NCI-H446 (cell line): ENCODE measurements at places on chromosomes 12 and 14.

DNA sequence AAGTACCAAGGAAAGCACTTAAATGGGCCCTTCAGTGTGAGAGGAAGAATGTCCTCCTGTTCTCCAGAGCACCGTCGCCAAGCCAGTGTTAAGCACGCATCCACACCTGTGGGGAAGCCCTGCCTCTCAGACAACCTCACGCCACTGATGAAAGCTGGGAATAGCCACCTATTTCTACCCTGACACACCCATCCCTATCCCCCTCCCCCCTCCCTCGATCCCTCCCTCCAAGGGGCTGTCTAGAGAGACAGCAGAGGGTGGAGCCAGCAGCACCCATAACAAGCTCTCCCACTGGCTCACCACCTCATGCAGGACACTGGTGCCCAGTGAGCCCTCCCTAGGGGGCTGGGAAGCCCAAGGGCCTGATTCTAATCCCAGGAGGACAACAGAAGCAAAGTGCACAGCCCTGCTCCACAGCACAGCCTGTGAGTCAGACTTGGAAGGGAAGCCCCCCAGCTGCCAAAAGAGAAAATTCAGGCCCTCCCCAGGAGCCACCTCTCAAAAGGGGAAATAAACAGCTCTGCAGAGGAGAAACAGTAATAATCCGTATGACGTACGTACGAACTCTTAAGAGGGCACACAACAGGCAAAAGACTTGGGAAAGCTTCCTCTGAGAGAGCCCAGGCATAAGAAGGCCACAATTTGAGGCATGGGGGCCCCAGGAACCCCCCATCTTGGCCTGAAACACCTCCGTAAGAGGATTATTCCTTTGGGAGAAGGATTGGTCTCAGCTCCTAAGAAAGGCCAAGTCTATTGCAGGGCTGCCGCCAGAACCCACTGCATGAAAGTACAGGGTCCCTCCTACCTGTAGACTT lies 7.8 kb downstream of the PITPNM2 start:
- DNase-seq = no peak

GRCh38 chr14:67526676-67527459 lies 6.2 kb upstream of the PLEKHH1 start:
- DNase-seq = peak; percentile 49

GRCh38 chr14:74324931-74325361 lies 22.2 kb upstream of the ABCD4 start:
- peak; percentile 44 for DNase-seq

DNA sequence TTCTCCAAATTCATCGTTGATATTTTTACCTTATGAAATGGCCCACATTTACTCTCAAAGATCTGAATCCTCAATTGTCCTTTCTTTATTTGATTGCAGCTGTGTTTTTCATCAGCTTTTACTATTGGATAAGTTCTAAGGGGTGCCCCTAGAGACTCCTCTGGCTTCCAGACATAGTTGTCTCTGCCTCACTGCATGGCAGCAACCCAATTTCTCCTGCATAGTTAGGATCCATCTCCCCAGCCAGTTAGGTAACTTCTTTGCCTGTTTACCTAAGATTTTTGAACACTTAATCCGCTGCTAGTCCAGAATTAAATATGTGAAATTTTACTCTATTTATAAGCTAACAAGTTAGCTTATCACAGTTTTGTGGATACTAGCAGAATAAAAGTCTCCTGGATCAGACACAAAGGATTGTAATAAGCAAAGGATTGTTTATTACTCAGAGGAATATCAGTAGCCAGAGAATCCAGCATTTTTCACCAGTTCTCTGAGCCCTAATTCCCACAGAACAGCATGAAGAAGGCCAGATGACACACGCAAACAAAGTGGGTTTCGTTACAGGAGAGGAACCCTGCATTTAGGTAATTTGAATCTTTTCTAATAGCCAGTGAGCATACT lies 101.1 kb downstream of the BBS10 start:
- DNase-seq = peak; percentile 29

GRCh38 chr14:105325716-105326567 lies 11.4 kb downstream of the PACS2 start:
- no peak for DNase-seq

GRCh38 chr14:67529947-67530935 lies 2.8 kb upstream of the PLEKHH1 start:
- no peak for DNase-seq

- DNase-seq = no peak
Observed at GRCh38 chr14:39094515-39094914, 8.5 kb downstream of the SEC23A start.

GRCh38 chr12:103422328-103422727 lies 73.4 kb downstream of the C12orf42 start:
- DNase-seq = no peak

DNA sequence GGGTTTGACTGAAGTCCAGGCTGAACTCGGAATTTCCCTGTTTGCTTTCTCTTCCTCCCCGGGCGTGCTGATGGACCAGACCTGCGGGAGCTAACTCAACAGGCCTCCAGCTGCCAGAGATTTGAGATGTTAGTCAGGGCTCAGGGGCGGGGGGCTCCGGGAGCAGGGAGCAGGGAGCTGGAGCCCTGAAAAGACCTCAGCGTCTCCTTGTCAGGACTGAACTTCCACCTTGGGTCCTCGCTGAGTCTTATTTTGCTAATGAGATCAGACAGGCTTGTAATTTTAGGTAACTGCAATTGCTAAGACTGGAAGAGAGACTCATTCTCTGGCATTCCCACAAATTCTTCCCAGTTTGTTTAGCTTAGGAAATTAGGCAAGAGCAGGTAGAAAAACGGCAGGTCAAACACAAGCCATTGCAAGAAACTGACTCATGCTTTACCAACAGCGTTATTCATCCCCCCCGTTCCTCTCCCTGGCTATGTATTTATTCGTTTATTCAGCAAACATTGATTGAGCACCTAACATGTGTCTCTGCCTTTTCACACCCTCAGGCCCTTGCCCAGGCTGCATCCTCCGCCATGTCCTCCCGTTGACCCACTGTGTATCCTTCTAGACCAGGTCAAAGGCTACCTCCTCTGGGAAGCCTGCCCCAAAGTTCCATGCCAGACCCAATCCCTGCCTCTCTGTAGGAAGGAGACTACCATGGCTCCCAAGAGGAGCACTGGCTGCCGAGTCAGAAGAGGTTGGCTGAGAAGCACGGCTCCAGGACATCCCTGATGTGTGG lies 80.4 kb upstream of the DIO3 start:
- DNase-seq = no peak

DNA sequence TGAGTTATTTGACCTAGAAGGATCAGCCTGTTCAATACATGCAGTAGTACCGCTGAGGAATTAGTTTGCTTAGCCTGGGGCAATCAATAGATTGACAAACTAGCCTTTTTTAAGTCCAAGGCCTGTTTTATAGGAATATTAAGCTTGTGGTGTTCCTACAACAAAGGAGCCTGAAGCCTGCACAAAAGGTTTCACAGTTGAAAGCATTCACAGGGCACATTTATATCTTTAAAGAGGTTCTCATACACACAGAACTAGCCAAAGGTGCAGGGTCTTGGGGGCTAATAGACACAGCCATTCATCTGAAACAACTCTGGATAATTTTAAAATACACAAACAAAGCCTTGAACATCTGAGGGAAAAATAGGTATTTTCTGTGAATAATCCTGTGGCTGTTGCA lies 160.3 kb downstream of the RPS29 start:
- DNase-seq = no peak

DNA sequence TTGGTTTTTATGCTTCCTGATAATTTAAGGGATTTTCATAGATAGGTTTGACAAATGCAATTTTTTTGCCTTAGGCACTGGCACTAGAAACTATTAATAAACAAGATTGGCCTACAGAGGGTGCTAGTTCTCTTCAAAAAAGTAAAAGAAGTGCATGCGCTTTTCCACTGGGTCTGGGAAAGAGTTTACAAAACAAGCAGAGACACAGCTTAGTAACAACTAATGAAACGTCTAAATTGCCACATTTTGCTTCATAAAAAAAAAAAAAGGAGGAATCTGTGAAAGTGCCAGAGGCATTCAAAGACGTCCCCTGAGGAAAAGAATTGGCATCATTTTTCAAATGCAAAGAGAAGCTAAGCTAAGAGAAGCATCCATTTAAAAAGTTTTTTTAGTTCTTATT lies 58.3 kb upstream of the EEA1 start:
- peak; percentile 80 for DNase-seq

DNA sequence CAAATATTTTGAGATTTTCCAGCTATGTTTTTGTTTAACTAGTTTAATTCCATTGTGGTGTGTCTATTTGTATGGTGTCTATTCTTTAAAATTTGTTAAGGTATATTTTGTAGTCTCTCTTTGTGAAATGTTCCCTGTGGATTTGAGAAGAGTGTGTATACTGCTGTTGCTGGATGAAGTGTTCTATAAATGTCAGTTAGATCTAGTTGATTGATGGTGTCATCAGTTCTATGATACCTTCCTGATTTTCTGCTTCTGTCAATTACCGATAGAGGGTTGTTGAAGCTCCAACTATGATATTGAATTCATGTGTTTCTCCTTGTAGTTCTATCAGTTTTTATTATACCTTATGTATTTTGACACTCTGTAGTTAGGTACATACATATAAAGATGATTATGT lies 53.1 kb downstream of the FUT8 start:
- no peak for DNase-seq

DNA sequence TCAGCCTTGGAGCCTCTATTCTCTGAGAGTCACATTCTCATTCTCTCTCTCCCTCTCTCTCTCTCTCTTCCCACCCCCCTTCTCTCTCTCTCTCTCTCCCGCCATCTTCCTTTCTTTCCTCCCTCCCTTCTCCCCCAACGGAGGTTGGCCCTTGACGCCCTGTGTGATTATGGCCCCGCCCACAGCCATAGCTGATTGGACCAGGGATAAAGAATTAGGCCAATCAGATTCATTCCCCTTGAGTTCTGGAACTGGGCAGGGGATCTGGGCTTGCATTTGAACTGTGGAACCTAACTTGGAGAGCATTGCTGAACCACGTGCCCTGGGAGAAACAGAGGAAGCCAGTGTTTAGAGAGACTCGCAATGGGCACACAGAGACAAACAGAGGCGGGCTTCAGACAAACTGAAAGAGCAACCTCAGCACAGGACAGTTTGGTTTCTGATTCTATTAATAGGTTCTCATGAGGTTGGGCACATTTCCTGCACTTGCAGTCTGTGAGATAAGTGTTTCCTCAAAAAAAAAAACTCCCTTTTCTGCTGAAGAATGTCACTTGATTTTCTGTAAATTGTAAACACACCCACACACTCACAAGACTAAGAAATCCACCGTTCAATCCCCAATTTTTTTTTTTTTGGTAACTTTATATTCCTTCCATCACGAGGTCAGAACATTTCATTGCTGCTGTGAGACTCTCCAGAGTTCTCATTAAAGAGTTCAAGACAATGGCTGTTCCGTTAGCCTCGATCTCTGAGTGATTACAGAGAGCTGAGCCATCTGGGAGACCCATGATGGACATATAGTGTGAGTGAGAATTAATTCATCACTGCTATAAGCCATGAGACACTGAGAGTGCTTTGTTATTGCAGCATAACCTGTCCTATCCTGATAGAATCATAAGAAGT lies 3.5 kb upstream of the P2RX7 start:
- DNase-seq = peak; percentile 16

- DNase-seq = no peak
Observed at GRCh38 chr14:62645649-62646048, 399.6 kb downstream of the KCNH5 start.

GRCh38 chr14:103428723-103429556 lies 43.7 kb downstream of the MARK3 start:
- no peak for DNase-seq

DNA sequence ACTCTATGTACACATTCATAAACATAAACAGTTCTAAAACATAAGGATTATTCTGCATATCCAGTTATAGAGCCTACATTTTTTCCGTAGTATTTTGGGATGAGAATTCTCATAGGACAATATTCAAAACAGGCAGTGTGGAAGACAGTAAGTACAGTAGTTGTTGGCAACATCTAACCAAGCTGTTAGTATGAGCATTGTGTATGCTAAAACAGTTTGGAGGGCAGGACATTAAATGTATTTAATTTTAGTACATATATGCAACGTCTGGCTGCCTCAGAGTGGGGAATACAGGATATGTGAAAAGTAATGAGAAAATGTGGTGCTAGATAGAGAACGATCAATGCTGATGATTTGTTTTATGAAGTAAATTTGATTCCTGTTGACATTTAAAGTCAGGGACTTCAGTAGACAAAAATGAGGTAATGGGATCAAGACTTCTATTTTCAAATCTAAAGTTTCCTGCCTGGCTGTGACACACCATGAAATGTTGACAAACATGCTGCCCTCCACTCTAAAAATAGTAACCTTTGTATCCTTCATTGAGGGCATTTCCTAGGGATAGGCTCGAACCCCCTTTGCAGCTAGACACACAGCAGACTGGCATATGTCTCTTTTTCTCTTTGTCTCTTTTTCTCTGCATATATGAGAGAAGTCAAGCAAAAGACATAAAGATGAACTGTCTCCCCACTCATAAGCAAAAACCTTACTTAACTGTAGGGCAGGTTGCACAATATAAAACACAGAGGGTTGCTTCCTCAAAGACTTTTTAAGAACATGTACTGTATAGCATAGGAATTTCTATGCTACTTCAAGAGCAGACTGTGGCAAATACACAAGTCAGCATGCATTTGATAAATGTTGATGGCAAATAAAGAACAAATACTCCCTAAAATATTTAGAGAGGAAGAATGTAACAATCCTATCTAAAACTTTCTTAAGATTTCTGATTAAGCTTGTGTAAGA lies 75.5 kb upstream of the GTF2A1 start:
- DNase-seq = no peak

DNA sequence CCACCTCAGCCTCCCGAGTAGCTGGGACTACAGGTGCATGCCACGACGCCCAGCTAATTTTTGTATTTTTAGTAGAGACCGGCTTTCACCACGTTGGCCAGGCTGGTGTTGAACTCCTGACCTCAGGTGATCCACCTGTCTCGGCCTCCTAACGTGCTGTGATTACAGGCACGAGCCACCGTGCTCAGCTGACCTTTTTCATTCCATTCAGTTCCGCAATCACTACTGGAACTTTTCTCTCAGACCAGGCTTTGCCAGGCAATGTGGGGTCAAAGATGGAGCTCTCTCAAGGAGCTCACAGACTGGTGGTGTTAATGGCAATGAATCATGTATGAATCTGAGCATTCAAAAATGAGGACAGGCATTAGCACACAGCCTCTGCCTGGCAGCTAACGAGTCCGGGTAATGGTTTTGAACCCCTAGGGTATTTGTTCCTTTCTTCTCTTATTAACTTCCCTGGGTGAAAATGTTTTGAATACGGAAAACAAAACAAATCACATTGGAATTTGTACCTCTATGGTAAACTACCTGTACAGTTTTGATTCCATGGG lies 9.4 kb upstream of the TCHP start:
- no peak for DNase-seq

- no peak for DNase-seq
Observed at GRCh38 chr12:3328571-3328970, 162.4 kb upstream of the PRMT8 start.
